ENCODE measurements at places on chromosomes 6 and 20. TPM values are rescaled to one million over a fixed set of nuclear protein-coding genes. Genes with fewer than 3 reads are reported as not detected.

DNA sequence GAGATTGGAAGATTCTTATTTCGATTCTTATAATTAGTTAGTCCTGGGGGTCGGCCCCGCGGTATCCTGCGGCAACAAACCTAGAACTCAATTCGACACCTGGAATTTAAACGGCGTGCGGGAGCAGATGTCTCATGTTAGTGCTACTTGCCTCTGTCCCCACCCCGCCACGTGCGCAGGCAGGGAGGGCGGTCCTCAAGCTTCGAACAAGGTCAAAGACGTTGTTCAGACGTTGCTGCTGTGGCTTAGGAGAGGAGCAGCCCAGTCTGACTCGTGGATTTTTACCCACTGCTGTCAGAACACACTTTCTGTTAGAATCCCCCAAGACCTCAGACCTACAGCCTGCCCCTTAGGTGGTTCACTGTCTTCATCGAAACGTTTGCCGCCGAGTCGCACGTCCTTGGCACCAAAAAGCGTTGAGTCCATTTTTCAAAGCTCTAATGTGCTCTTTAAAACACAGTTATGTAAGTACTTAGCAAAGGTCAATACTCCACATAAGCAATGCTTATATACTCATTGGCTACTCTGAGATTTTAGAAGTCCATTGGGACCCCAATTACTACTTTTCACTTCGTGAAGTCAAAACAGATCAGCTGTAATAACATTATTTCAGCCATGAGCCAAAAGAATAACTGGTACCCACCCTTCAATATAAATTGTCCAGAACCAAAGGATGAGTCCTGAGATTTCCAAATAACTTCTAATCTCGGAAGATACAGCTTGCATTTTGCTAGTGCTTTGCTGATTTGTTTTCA, 2.7 kb upstream of the C6orf62 start:
- ATAC-seq: peak; percentile 75

DNA sequence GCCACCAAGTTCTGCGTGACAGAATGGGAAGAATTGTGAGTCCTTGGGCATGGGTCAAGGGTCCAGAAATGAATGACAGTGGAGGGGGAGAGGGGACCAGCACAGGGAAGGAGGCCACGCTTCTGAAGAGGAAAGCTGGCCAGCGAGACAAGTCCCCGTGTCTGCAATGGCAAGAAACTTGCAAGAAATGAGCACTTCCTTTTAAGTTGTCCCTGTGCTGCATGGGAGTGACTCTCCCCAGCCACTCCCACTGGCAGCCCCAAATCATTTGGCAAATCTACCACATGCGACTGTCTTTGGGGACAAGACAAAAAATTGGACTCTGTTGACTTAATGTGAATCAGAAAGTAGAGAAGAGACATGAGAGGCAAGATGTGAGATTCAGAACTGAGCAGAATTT, 242.2 kb upstream of the RREB1 start:
- ATAC-seq: no peak

GRCh38 chr20:15610787-15611186, 962.5 kb downstream of the KIF16B start:
- ATAC-seq: no peak

- ATAC-seq: peak; percentile 57
These were observed 7.4 kb upstream of the PNRC1 start for GRCh38 chr6:89073014-89073620.

- peak; percentile 90 for ATAC-seq
These were observed 34.1 kb downstream of the CEBPB start for GRCh38 chr20:50224531-50225255.

GRCh38 chr20:5146099-5146668, 19.4 kb downstream of the CDS2 start:
- no peak for ATAC-seq

- peak; percentile 97 for ATAC-seq
These were observed at the start of gene BAK1 for GRCh38 chr6:33579828-33580714. TSS of gene BAK1 (minus strand) at chr6:33580276. CDS start at chr6:33577604, 2,672 bp downstream.

DNA sequence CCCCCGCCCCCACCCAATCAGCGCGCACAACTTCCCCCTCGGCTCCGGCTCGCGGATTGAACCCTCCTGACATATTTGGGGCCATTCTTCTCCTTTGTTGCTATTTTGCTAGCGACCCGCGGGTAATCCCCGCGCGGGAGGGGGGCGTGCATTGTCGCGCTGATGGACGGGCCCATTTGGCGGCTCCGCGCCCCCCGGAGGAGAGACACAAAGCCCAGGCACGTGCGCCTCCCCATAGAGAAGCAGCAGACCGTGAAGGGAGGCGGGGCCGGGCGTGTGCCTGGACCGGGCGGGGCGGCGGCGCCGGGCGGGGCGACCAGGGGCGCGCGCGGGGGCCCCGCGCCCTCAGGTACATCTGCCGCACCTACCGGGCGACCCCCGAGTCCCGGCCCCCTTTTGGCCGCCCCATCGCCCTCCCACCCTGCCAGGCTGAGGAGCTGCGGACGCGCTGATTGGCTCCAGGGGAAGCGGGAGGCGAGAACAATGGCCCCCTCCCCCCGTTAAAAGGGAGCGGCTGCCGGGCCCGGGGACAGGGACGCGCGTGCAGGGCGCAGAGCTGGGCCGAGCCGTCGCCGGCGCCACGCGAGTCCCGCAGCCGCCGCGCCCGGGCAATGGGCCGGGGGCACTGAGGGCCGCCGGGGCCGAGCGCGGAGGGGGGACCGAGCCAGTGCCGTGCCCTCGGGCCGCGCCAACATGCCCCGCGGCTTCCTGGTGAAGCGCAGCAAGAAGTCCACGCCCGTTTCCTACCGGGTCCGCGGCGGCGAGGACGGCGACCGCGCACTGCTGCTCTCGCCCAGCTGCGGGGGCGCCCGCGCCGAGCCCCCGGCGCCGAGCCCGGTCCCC, at the start of gene INSM1:
INSM1 (plus strand) TSS at position 530 of the 843 bp plus-strand sequence; CDS start at position 694, 164 bp downstream.
- ATAC-seq: peak; percentile 10

VNN1 gene
- 0.15 TPM for total RNA-seq

RIPPLY2 gene
- total RNA-seq: not detected

OR2H1 gene
- total RNA-seq: not detected

FAM162B gene
- 11.4 TPM for total RNA-seq

All from gastroesophageal sphincter (tissue), 4 donors.